ENCODE measurements at places on chromosomes 2 and 18.
A peak's percentile ranks its signal among the peaks of the same experiment; 100 is the strongest.

DNA sequence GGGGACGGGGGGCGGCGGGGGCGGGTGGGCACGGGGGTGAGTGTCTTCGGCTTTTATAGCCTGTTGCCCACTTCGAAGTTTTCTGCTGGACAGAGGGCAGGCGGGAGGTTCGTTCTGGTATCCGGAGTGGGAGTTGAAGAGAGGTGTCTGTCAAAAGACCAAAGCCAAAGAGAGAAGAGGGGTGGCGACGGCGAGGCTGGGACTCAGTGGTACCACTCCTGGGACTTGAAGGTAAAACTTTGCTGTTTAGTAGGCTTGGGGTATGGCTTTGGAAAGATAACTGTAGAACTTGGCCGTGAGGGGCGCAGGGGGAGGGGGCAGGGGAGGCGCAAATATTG, 215.8 kb upstream of the DTNA start:
- no peak for DNase-seq

GRCh38 chr2:38267270-38267925, 109.7 kb downstream of the ATL2 start:
- no peak for DNase-seq

DNA sequence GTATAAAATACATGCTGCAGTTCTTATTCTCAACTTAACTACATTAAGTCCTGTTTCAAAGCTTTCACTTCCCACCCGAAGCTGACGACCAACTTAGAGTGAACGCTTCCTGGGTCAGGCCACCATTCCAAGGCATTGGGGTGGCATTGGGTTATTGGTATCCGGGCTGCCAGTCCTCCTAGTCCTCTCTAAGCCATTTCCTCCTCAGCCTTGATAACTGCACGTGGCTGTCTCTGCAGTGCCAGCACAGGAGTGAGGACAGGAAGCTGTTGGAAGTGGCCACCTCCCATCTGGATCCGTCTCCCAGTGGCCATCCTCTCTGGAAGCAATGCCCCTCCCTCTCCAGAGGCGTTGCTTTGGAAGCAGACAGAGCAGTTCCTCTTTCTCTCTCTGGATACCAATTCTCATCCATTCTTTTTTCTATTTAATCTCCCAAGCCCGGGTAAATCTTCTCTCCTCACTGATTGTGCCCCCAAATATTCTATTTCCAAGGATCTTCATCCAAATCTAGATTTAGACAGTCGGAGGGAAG, 354.7 kb downstream of the EIPR1 start:
- no peak for DNase-seq

DNA sequence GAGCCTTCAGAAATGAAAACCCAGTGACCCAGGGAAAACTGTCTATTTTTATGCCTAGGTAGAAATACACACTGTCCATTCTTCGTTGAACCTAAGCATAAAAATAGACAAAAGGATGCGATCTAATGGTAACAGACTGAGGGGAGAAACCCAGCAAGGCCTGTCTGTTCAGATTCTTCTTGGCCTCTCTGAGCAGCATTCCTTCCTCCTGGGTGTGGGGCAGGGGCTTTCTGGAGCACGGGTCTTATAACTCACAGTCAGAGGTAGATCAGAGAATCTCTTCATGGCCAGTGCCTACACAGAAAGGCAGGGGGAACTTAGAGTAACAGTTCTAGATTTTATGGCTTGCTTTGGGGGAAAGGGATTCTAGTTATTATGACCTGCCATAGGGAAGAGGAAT, 56.0 kb downstream of the PKDCC start:
- no peak for DNase-seq

GRCh38 chr18:50707855-50708469, 111.9 kb downstream of the MRO start:
- no peak for DNase-seq

DNA sequence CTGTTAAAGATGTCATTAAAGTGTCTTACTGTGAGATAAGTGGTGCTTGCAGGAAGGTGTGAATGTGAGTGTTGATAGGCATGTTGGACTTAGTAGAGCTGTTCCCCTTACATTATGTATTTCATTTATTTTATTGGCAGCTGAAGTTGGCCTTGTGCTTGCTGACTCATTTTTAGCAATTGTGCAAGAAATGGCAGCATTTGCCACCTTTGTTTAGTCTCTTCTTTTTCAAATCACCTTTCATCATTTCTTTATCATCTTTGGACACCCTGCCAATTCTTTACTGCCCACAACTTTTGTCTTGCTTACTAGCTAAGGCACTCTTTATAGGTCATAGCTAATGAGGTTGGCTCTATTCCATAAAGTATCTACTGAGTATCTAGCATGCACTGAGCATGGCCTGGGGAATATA, 130.3 kb upstream of the LYPD6 start:
- DNase-seq: no peak

DNA sequence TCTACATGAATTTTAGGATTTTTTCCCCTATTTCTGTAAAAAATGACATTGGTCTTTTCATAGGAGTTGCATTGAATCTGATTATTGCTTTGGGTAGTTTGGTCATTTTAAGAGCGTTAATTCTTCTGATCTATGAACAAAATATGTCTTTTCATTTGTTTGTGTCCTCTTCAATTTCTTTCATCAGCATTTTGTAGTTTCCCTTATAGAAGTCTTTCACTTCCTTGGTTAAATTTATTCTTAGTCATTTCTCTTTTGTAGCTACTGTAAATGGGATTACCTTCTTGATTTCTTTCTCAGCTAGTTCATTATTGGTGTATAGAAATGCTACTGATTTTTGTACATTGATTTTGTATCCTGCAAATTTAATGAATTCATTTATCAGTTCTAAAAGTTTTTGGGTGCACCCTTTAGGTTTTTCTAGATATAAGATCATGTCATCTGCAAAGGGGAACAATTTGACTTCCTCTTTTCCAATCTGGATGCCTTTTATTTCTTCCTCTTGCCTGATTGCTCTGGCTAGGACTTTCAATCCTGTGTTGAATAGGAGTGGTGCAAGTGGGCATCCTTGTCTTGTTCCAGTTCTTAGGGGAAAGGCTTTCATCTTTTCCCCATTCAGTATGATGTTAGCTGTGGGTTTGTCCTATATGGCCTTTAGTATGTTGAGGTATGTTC, 36.6 kb upstream of the AAK1 start:
- DNase-seq: no peak

DNA sequence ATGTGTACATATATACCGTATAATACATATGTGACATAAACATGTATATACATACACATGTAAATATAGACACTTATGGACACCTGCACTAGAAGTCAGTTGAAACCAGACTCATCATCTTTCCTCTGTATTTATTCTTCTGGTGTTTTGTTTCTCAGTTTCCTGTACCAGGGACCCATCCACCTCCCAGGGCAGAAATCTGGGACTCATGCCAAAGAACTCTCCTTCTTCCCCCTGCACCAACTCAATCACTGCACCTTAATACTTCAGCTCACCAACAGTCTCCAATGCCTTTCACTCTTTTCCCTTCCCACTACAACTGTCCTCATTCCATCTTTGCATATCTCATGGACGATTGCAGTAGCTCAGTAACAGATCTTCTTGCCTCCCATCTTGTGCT, 428.0 kb downstream of the FBXO15 start:
- DNase-seq: no peak

GRCh38 chr2:8141079-8141707, 540.7 kb upstream of the ID2 start:
- DNase-seq: no peak

DNA sequence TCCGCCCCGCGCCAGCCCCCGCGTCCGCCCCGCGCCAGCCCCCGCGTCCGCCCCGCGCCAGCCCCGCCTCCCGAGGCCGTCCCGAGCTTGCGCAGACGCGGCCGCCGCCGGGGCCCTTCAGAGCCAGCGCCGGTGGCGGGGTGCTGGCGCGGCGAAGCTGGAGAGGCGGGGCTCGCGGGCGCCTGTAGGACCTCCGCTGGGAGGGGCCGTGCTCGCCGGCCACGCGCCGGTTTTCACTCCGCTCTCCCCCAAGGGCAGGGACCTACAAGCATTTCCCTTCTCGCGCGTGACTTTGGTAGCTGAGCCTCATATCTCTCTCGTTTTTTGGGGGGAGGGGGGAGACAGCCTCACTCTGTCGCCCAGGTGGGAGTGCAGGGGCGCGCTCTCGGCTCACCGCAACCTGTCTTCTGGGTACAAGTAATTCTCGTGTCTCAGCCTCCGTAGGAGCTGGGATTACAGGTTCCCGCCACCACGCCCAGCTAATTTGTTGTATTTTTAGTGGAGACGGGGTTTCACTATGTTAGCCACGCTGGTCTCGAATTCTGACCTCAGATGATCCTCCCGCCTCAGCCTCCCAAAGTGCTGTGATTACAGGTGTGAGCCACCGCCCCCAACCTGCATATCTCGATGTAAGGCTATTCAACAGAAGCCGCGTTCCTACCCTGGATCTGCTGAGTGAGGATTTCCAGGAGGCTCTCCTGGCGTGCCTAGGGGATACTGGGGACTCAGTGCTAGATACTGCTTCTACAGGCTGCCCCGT, at the start of gene ZNF514:
TSS of gene ZNF514 (minus strand) at position 159 of the 760 bp plus-strand sequence. CDS start 6,595 bp downstream, outside the sequence.
- peak; percentile 57 for DNase-seq

- no peak for DNase-seq
Observed at GRCh38 chr2:64652231-64653108, 1.2 kb downstream of the SERTAD2 start.

DNA sequence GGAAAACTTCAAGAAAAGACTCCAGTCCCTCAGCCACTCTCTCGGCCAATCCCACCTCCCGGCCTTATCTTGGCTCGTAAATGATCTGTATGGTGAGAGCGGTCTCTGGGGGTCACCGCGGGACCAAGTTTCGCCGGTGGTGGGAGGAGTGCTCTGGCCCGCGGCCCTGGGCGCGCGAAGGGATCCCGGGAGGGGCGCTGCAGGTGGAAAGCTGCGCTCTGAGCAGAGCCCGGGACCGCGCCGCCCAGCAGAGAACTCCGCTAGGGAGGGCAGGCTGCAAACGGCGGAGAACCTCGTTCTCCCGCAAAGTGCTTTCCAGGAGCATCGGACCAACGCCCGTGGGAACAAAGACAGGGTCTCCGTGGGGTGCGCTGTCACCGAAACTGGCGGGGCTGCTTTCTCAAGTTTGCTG, 622 bp downstream of the LRP2 start:
- no peak for DNase-seq

- no peak for DNase-seq
Observed at GRCh38 chr2:290090-290722, 2.3 kb upstream of the ALKAL2 start.

DNA sequence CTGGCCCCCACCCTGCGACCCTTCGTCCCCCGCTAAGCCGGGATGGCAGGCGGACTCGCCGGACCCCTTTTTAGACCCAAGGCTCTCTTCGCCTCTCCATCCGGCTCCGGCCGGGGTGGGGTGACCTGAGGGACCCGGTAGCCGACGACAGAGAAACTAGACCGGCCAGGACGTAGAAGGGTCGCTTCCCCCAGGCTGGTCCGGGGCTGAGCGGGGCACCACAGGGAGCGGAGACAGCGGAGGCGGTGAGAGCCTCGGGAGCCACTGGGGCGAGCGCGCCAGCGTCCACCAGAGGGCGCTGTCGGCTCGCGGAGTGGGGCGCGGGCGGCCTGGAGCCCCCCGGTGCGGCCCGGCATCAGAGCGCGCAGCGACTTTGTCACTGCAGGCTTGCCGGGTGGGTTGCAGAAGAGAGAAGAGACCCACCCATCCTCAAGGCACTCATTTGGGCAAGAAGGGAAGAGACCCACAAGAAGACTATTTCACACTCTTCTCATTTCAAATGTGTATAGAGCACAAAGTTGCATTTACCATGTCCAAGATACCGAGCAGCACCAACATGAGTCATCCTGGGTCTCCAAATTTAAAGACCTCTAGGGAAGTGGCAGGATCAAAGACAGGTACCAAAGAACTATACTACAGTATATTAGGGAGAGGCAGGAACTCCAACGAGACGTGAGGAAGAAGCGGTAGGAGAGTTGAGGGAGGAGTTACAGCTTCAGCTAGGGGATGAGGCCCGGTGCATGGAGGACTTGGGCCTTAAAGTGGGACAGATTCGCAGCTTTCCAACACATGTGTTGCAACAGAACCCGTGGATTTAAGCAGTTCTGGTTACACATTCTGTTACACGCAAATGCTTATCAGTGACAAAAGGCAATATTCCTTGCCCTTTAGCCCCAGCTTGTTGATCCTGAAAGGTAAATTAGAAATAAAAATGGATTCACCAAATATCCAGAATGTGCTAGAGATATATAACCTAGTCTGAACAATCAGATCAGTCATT, 7.6 kb upstream of the PRKCE start:
- peak; percentile 58 for DNase-seq

DNA sequence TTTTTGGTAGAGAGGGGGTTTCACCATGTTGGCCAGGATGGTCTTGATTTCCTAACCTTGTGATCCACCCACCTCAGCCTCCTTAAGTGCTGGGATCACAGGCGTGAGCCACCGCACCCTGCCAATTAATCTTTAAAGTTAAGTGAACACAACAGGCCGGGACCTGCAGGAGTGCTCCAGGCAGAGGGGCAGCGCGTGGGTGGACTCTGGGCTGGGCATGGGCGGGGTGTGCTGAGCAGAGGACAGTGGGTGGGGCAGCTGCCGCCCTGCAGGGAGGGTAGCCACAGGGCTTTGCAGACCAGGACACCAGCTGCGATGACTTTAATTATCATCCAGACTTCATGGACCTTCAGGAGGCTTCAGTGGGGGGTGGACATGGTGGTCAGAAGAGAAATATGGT, 8.8 kb upstream of the GPR148 start:
- no peak for DNase-seq

DNA sequence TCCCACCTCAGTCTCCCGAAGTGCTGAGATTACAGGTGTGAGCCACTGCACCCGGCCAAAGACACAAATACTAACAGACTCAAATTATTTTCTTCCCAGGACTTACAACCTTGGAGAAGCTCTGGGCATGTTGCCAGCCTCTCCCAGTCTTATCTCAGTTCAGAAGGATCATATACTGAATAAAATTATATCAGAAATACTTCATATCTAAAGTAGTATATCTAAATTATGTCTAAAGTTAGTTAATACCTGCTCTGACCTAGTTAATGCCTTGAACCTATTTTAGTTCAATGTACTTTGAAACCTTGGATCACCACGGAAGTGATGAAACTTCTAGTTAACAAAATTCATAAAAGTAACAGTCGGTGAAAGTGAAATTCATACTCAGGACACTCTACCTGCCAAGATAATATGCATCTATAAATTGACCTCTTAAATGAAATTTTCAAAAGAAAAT, 34.4 kb upstream of the CYBRD1 start:
- DNase-seq: no peak

DNA sequence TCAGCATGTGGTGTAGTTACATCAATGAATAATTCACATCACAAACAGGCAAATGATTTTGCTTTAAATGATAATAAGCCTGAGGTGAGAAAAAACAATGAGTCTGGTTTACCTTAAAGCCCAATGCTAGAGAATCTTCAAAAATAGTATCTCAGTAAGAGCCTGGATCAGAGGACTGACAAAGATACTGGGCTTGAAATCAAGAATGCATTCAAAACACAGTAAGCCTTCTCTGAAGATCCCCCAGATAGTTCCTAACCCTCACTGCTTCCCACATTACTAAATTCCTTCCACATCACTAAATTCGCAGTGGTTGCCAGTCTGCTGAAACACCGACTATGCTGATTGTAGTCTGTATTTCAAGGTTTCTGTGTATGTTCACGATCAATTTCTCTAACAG, 514.9 kb downstream of the SUCLG1 start:
- no peak for DNase-seq

GRCh38 chr18:53417003-53417402, 807.5 kb downstream of the MBD2 start:
- no peak for DNase-seq

Data from stimulated activated CD4-positive, alpha-beta T cell treated with anti-CD3 and anti-CD28 coated beads, TNF-alpha, amount 100 ng/mL, for 1 hour (primary cell).